ENCODE measurements at places on chromosomes 13 and 19.
A peak's percentile ranks its signal among the peaks of the same experiment; 100 is the strongest.

- no peak for DNase-seq
Observed at GRCh38 chr13:66888698-66889097, 341.4 kb downstream of the PCDH9 start.

DNA sequence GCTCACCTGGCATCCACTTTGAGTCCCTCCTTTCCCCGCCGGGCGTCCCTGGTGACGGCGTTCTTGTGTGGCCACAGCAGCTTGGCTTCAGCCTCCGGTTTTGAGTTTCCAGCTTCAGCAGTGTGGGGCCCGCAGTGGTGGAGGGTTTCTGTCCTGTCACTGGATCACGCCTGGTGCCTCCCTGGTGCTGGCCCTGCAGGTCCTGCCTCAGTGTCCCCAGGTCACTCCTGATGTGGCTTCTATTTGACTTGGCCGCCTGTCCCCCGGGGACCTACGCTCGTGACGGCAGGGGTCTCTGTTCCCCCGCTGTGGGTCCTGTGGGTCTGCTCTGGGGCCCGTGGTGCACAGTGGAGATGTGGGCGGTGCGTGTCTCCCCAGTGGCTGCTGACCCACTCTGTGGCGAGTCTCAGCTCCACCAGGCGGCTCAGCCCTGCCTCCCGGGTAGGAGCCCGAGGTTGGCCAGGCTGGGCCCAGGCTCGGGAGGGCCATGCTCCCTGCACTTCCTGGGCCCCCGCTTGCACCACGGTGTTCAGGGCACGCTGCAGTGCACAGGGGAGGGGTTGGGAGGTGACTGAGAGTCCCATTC, 1.9 kb downstream of the ATP4B start:
- DNase-seq, result no peak

GRCh38 chr13:38409771-38410170, 60.1 kb downstream of the UFM1 start:
- DNase-seq, result no peak

DNA sequence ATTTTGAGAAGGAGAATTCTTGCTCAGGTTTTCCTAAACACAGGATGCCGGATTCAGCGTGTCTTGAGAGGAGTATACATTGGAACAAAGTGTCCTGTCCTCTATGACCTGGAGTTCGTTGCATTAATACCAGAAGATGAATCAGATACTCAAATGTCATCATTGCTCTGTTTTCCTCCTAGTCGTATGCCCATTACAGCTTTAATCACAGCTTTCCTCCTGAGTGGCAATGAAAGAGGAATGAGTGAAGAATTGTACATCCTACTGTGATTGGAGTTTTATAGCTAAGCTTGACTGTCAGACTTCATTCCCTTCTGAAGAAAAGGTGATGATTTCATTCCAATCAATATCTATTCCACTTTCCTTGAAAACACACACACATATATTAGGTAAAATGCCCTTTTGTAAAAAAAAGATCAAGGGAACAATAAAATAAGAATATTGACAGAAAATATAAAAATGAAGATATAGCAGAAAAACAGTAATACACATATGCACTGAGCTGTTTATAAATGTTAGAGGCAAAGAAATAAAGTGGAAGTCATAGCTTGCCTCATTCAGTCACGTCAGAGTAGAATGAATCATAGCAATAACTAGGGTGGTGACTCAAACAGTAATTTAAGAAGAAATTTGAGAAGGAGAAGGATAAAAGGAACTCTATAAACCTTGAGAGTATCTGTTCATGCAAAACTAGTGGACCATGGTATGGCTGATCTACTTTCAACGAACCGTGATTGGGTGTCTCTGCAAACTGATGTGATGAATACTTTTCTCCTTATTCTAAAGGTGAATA, 501.5 kb downstream of the SUCLA2 start:
- no peak for DNase-seq

GRCh38 chr13:39641645-39642044, 13.8 kb upstream of the COG6 start:
- DNase-seq, result no peak

DNA sequence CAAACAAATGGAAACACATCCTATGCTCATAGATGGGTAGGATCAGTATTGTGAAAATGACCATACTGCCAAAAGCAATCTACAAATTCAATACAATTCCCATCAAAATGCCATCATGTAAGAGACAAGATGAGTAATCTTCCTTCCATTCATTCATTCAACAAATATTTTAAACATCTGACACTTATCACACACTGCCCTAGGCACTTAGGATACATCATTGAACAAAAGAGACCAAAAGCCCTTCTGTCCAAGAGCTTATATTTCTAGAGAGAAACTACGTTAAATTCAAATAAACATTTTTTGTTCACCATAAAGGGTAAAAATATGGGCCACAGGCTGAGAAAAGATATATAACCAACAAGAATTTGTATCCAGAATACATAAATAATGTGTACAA, 20.5 kb upstream of the LHFPL6 start:
- DNase-seq, result no peak

- no peak for DNase-seq
Observed at GRCh38 chr13:47337781-47338507, 441.1 kb upstream of the HTR2A start.

DNA sequence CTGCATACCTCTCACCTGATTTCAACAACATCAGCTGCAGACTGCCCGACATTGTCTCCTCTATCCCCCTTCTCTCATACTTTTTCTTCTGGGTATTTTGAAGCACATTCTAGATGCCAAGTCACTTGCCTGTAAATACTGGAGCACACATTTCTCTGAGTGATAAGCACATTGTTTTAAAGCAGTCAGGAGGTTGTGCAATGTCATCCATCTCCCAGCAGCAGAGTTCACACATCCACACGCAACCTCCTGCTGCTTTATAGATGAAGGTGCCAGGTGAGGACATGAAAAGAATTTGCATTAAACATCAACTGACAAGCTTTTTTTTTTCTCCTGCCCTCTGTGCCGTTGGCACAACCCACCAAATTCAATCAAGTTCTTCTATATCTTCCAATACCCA, 5.5 kb downstream of the UPK1A start:
- peak; percentile 39 for DNase-seq

DNA sequence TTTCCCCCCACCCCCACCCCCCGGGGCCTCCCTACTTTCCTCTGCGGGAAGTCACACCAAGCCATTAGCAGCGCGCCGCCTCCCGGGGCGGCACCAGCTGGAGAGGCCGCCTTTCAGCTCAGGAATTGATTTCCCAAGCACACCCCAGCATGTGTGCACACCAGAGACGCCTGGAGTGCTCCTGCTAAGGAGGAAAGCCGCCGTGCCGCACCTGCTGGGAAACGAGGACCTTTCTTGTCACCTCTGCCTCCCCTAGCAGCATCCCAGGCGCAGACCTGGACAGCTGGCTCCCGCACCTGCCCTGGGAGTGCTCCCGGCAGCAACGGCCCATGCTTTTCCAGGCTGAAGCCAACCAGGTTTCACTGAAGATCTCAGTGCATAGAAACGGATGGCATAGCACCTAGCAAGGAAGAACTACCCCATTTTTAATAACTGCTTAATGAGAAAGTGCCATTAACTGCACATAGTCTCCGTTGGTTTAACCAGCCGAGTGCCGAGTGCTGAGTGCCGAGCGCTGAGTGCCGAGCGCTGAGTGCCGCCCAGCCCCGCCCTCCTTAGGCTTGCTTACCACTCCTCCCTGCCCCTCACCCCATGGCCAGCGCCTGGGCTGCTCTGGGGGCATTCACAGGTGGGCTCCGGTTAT, 165.0 kb downstream of the USP12 start:
- DNase-seq, result peak; percentile 34

DNA sequence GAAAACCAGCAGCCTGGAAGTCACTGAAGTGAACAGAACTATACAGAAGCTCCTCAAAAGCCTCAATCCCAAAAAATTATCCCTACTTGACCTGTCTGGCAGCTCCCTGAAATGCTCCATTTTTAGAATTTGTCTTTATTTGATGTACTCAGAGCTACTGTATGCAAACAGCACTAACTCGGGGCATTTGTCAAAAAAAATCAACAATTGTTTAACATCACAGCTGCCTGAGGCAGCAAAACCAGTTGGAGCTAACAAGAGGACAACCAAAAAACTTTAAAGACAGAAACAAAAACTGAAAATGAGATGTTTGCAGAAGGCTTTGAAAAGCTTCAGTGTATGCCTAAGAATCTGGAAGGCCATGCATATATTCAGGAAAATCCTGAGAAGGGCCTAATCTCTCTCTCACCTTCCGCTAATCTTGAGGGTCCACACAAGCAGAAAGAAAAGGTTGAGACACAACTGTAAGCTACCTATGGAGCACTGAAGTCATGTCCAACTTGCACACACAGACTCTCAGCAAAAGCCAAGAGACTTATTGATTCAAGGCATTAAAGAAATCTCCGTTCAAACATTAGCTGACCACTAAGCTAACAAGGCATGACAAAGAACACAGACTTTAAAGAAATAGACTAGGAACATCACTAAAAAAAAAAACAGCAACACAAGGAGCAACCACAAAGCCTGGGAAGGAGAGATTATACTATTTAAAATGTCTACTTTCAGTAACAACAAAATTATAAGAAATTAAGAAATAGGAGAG, 16.1 kb downstream of the VWA8 start:
- DNase-seq, result no peak

DNA sequence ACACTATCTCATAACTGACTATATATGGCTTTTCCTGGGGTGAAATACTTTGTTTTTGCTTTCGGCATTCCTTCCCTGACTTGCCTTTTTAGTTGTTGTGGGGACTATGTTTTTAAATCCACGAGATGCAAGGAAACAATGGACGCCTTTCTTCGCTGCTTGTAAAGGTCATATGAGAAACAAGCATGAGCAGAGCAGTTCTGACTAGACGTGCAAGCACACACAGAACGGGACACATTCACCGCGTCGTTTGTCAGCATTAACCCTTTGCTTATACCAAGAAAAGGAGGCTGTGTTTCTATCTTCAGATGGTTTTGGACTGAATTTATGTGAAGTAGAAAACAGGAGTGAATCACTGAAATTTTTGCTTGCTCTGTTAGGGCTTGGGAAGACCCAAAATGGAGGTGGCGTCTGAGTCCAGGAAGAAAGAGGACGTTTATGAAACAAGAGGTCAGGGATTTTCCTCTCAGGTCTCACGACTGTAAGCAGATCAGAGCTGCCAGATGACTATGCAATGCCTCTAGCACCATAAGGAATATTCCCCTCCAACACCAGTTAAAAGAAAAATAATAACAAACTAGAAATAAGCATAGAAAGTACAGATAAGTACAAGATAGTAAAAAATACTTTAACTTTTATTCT, 358.9 kb downstream of the DLEU7 start:
- no peak for DNase-seq

GRCh38 chr13:45398877-45399276, 19.3 kb downstream of the SLC25A30 start:
- DNase-seq, result no peak

- no peak for DNase-seq
Observed at GRCh38 chr13:99382428-99383133, 75.4 kb upstream of the GPR183 start.

DNA sequence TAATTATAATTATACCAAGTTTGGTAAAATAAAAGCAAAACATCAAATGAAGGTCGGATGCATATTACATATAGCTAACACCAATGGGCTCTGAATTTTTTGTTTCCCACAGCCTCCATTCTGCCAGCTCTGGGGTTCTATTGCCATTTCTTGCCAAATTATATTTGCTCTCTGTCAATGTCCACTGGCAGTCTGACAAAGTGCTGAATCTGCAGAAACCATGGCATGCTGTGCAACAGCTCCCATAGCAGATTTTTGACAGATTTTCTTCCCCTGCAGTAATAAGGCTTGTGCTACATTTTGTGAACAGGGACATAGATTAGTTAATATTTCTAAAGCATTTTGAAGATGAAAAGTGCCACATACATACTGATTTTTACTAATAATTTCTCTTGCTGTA, 1102.1 kb downstream of the DIAPH3 start:
- DNase-seq, result no peak

DNA sequence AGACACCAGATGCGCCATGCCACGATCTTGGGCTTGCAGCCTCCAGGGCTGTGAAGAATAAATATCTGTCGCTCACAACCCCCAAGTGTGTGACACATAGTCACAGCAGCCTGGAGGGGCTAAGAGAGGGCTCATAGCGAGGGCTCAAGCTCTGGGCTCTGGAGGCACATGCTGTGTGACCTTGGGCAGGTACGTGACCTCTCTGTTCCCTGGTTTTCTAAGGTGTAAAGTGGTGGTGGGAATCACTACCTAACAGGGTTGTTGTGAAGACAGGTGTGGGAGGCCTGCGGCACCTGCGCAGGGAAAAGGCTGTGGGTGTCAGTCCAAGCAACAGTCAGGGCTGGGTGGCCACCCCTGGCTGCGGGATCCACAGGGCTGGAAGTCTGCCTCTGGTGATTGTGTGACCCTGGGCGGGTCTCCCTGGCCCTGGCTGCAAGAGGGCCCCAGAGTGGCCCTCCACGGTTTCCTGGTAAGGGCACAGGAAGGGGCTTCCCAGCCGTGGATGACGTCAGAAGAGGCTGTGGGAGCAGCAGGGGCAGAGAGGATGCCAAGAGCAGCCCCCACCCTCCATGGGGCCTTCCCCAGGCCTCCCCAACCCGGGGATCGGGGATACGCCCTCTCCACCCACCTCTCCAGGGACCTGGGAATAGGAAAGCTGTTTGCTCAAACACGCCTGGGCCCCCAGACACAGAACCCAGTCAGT, 218.8 kb upstream of the SGCG start:
- DNase-seq, result no peak

- no peak for DNase-seq
Observed at GRCh38 chr13:111329641-111330040, 9.2 kb downstream of the TEX29 start.

DNA sequence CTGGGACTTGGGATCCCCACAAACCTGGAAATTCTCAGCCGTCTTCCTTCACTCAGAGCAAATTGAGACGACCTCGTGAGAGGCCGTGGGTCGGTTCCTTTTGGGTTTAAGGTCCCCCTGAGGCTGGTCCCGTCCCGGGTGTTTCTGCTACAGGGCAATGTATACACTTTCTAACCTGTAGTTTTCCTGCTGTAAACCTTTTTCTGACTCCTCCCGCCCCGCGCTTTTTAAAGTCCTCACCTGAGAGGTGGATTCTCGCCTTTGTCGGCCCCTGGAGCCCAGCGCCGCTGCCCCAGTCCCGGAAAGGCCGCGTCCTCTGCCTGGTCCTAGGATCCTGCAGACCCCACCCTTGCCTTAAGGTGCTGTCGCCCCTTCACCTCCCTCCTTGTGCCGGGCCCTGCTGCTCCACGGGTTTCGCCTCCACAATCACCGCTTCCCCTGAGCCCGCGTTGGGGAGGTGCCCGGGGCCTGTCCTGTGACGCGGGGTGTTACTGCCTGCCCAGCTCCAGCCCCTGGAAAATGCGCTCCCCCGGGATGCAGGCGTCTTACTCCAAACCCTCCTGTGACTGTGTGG, 391 bp downstream of the ZNF761 start:
- no peak for DNase-seq

Measured in mucosa of gallbladder (tissue), 1 donor.